ENCODE measurements at places on chromosomes 6 and 20.

DNA sequence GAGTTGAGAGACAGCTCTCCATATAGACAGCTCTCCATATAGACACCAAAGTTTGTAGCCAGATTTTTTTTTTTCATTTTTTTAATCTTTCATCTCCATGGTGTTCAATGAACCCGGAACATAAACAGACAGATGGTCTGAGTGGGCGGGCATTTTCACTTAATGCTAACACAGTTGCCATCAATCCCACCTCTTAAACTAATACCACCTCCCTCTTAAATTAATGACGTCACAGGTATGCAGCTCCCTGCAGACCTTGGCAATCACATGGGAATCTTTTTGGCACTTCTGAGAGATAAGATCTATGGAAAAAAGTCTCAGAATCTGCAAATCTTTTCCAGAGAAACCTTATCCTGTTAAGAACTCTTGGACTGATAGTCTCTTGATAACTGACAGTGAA, 43.2 kb downstream of the PFDN4 start:
- no peak for DNase-seq

- no peak for DNase-seq
Measured at GRCh38 chr6:1315560-1316386, 3.9 kb downstream of the FOXQ1 start.

DNA sequence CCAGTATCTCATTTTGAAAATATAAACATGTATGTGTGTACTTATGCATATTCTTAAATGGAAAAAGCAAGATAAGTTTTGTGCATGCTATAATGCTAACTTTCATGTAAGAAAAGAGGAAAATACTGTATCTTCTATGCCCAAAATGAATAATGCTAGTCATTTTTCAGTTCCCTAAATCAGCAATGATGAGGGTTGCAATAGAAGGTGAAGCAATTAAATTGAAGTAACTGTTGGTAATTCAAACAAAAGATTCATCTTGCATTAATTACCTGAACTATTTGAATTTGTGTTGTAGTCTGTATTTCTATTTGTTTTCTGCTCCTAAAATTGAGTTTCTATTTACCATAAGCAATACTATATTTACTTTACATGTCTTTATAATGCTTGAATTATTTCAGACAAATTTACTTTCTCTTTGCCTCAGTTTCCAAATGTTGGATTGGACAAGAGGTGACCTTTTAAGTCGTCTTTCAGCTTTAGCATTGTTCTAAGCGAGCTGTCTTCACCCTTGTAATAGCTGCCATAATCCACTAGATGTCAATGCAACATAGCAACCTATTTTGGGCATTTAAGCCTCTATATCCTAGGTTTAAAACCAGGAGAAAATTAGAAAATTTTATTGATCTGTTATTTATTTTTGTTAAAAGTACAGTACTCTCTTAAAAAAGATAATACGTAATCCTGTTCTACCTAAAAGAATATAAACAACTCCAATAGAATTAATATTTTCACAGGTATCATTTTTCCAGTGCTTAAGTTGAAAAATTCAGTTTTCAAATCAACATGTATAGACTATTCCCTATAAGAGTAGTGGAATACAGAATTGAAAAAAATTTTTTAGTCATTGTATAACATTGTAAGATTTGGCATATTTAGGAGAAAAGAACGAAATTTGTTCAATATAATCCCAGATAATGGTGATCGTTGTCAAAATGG, 52.3 kb upstream of the IFNGR1 start:
- DNase-seq = peak; percentile 10

DNA sequence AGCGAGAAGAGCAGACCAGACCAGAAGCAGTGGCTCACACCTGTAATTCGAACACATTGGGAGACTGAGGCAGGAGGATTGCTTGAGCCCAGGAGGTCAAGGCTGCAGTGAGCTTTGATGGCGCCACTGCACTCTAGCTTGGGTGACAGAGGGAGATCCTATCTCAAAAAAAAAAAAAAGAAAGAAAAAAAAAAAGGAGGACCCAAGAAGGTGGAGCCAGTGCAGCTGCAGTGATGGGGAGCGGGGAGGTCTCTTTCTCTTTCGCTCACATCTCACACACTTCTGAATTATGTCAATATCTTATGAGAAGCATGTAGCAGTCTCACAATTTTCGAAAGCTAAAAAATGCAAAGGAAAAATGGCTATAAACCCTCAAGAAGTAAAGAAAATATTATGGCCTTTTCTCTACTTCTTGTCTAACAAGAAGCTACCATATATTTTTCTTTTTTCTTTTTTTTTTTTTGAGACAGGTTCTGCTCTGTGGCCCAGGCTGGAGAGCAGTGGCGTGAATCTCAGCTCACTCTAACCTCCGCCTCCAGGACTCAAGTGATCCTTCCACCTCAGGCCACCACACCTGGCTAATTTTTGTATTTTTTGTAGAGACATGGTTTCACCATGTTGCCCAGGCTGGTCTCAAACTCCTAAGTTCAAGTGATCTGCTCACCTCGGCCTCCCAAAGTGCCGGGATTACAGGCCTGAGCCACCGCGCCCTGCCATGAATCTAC, 3.8 kb upstream of the SPO11 start:
- DNase-seq = no peak

GRCh38 chr6:134318974-134319281, 1.0 kb upstream of the SGK1 start:
- no peak for DNase-seq

GRCh38 chr6:102229271-102229670, 835.8 kb downstream of the GRIK2 start:
- DNase-seq = no peak

DNA sequence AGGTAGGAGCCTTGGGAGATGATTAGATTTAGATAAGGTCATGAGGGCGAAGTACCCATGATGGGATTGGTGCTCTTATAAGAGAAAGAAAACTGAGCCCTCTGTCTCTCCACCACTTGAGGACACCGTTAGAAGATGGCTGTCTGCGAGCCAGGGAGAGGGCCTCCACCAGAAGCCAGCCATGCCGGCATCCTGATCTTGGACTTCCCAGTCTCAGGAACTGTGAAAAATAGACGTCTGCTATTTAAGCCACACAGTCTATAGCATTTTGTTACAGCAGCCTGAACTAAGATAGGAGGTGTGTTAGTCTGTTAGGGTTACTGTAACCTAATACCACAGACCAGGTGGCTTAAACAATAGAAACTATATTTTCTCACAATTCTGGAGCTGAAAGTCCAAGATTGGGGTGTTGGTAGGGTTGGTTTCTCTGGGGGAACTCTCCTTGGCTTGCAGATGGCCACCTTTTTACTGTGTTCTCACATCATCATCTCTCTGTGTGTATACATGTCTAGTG, 38.0 kb upstream of the ADGRF1 start:
- no peak for DNase-seq

DNA sequence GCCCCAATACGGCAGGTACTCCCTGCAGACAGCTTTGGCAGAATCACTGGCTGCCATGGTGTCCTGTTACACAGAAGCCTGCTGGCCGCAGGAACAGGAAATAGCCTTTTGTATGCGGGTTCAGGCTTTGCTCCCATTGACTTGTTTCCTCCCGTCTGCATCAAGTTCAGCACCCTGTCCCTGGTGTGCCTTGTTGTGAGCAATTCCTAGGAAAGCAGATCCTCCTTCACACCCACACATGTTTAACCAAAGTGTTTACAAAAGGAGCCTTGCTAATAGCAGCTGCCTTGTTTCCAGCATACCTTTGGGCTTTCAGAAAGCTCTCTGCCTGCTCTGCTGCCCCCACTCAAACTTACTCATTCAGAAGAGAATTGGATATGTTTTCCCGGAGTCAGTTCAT, 127.2 kb upstream of the SUPT3H start:
- DNase-seq = peak; percentile 94

GRCh38 chr6:70839286-70840266, 117.3 kb downstream of the B3GAT2 start:
- no peak for DNase-seq

DNA sequence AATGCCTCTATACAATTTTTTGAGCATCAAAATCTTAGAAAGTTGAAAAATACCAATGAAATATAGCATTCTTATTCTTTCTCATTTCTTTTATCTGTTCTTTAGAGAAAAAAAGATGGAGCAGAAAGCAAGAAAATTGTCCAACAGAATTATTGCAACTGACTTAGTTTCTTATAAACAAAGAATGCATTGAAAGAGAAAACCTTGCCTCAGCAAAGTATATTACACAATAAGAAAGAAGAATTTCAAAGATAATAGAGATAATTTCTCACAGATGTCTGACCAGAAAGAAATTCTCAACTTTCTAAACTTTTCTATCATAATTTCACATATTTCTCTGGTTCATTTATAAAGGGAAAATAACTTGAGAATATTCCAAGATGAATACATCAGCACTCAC, 47.0 kb upstream of the PRND start:
- DNase-seq = no peak

DNA sequence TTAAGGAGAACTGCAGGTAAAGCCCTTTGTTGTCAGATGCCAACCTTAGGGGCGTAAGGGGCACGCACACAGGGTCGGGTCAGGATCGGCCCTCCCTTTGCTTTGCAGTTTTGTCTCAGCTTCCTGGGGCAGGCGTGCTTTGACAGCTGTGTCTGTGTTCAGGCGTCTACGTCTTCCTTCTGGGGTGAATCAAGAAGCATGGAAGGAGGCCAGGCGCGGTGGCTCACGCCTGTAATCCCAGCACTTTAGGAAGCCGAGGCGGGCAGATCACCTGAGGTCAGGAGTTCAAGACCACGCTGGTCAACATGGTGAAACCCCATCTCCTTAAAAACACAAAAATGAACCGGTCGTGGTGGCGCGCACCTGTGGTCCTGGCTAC, 1.3 kb downstream of the ZGPAT start:
- DNase-seq = no peak

DNA sequence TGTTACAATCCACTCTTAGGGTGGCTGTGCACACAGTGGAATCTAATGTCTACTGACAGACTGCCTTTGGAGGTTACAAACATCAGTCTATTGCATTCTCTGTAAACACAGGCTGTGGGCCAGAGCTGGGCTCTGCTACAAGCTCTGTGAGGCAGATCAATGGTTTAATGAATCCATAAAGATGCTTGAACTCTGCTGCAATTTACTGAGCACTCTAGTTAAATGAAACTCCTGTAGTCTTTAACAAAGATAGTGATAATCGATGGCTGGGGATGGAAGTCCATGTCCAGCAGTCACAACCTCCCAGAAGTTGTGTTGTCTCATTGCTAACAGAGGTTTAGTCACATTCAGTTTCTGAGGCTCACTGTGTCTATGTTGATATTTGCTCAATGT, 50.5 kb downstream of the SOBP start:
- DNase-seq = no peak

- DNase-seq = no peak
Measured at GRCh38 chr6:30787954-30788353, 43.6 kb upstream of the IER3 start.

DNA sequence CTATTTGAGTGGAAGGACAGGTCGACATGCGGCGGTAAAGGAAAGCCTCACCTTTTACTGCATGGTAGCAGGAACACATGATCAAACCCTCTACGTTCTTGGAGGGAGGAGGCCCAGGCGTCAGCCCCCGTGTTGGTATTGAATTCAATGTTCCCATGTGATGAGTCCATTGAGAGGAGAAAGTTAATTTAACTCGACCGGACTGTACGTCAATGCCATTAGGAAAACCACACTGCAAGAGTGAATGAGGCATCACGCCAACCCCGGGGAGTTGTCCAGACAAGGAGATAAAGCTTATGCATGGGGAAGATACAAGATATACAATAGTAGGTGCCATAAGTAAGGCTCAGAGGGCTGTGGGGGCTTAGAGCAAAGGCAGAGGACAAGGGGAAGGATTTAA, 213.9 kb upstream of the ECI2 start:
- DNase-seq = no peak
